ENCODE measurements at places on chromosomes 4 and X. TPM values are rescaled to one million over a fixed set of nuclear protein-coding genes. Genes with fewer than 3 reads are reported as not detected.

Gene TLR8
- 1.2 TPM for total RNA-seq

Gene SYN1
- 36.7 TPM for total RNA-seq

Gene CENPVL1
- total RNA-seq: 6.7 TPM

Gene SYTL4
- total RNA-seq: 2.3 TPM

Gene GPRASP1
- total RNA-seq: 65.3 TPM

Gene PNCK
- total RNA-seq: 52.6 TPM

Gene AP1S2
- total RNA-seq: 120 TPM

Gene AIFM1
- total RNA-seq: 14.8 TPM

Gene CCNG2
- 58.6 TPM for total RNA-seq

Gene CLIC2
- 3.2 TPM for total RNA-seq

Gene MAMLD1
- 4.2 TPM for total RNA-seq

Gene SPANXN4
- total RNA-seq: not detected

Gene MECP2
- 33.0 TPM for total RNA-seq

Gene SPIN2B
- total RNA-seq: 13.6 TPM

Gene TLR6
- total RNA-seq: 4.6 TPM

Gene MEPE
- 0.23 TPM for total RNA-seq

Gene XAGE1A
- not detected for total RNA-seq

Gene TMPRSS11D
- total RNA-seq: not detected

Gene ATP7A
- total RNA-seq: 14.5 TPM

Gene GPR143
- 3.9 TPM for total RNA-seq

Gene SPIN4
- total RNA-seq: 13.4 TPM

Gene DOK7
- 2.5 TPM for total RNA-seq

Gene TEX11
- not detected for total RNA-seq

Gene HPGD
- 8.5 TPM for total RNA-seq

Gene SETD7
- total RNA-seq: 20.3 TPM

Gene MAGEH1
- total RNA-seq: 109 TPM

Gene SPANXN5
- total RNA-seq: not detected

Gene CFP
- 1.4 TPM for total RNA-seq

Gene ODAPH
- total RNA-seq: not detected

Gene PDZD4
- 125 TPM for total RNA-seq

Gene MAOB
- 12.9 TPM for total RNA-seq

Gene FAM200B
- 65.7 TPM for total RNA-seq

Gene PPEF2
- not detected for total RNA-seq

Gene WAS
- 0.69 TPM for total RNA-seq

Gene PRR32
- total RNA-seq: not detected

Gene HTATSF1
- total RNA-seq: 81.7 TPM

Gene TCEAL1
- 47.3 TPM for total RNA-seq

Gene ADGRL3
- 257 TPM for total RNA-seq

Gene TMEM33
- 64.6 TPM for total RNA-seq

Gene HMGB3
- 63.4 TPM for total RNA-seq

Gene EGF
- total RNA-seq: 0.92 TPM

Gene CHRNA9
- not detected for total RNA-seq

Gene HTN3
- total RNA-seq: not detected

Gene CSAG3
- not detected for total RNA-seq

Gene PRRG1
- 15.2 TPM for total RNA-seq

Gene HELT
- total RNA-seq: 1.6 TPM

Gene WDFY3
- total RNA-seq: 162 TPM

Gene NHSL2
- 4.8 TPM for total RNA-seq

Gene NRK
- 0.46 TPM for total RNA-seq

Gene TBC1D1
- total RNA-seq: 42.2 TPM

Data from diencephalon (tissue), 1 donor.